ENCODE measurements at places on chromosomes 1 and 21.

DNA sequence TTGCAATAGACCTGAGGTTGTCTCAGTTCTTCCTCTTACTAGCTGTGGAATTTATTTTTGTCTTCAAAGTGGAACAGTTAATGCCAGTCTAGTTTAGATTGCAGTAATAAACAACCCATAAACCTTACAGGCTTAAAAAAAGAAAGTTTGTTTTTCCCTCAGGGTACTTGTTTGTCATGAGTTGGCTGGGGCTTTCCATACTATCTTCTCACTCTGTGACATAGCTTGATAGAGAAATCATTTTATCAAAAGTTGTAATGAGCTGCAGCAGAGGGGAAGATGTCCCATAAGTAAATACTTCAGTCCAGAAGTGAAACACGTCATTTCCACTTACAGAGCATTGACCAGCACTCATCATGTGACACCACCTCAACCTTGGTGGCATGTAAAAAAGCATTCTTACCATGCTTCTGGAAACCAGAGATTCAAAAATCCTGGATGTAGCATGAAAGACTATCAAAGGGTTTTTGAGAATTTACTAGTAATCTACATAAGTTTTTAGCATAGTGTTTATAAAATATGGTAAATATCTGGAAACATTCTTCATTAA, 62.8 kb upstream of the COL11A1 start:
- no peak for DNase-seq

DNA sequence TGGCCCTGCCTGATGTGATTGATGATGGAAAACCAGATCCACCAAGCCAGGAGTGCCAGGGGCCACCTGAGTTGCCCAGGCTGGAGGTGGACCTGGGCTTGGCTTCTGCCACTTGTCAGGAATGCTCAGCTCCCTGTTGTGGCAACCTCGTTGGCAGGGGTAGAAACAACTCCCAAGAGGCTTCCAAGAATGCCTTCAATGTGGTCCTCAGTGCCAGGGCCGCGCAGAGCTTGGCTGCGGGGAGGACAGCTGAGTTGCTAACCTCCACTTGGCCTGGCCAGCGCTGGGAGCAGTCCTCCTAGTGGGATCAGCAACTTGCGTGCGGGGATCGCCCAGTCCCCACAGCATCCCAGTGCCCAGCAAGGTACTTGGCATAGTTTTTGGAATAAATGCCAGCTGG, 9.0 kb downstream of the MYOM3 start:
- no peak for DNase-seq

DNA sequence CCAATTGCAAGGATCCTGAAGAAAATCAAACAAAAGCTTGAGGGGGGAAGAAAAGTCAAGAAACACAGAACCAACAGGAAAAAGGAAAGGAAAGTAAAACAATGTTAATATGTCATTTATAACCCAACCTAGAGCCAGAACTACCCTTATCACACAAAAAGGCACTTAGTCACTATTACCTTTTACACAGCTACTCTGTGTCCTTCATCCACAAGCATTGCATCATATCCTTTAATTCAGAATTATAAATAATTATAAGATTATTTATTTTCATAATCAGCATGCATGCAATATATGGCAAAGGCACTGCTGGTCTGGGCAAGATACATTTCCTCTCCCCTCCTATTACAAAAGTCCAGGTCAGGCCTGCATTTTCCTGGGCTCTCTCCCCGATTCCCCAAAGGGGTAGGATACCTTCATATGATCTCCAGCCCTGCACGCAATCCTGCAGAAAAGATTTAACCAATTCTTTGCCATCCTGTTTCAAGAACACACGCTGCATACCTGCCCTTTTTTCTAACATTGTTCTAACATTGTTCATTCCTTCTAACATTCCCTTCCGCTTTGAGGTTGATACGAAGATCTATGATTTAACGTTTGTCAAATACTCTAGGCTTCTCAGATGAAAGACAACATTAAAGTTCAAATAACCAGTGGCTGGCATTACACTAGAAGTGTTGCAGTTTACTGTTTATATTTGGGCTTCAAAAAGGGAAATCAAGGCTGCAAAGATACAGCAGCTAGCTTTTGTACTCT, 4.3 kb downstream of the PTPN14 start:
- no peak for DNase-seq

DNA sequence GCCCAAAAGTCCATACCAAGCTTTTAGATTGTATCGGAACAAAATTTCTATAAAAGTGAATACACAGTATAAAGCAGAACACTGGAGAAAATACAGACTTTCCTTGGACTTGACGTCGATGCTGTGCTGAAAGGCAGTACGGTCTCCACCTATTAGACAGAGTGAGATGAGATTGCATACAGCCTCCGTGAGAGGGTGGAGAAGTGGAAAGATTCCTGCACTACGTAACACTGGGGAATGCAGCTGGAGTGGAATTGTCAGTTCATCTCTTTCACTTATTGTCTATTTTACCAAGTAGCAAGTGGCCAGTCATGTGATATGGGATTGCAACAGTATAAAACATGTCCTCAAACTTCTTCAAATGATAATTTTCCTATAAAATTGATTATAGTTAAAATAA, 209.5 kb downstream of the ZP4 start:
- no peak for DNase-seq

DNA sequence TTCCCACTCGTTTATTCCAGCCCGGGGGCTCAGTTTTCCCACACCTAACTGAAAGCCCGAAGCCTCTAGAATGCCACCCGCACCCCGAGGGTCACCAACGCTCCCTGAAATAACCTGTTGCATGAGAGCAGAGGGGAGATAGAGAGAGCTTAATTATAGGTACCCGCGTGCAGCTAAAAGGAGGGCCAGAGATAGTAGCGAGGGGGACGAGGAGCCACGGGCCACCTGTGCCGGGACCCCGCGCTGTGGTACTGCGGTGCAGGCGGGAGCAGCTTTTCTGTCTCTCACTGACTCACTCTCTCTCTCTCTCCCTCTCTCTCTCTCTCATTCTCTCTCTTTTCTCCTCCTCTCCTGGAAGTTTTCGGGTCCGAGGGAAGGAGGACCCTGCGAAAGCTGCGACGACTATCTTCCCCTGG, 716 bp downstream of the OLIG2 start:
- no peak for DNase-seq

GRCh38 chr1:93253516-93253915, 73.0 kb downstream of the CCDC18 start:
- no peak for DNase-seq

DNA sequence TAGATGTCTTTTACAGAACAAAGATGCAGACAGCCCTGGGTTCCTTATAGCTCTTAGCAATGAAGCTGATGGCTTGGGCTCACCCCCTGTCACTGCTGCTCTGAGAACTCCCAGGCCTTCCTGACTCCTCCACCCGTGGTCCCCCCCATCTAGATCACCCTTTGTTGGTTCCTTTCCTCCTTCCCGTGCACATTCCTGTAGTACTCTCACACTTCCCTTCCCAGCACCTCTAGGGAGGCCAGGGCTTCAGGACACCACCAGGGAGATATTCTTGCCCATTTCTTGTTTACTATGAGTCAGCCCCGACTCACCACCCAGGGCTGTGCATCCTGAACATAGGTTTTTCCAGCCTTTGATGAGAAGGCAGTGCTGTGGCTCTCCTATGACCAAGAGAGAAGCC, 14.4 kb upstream of the NOS1AP start:
- no peak for DNase-seq

DNA sequence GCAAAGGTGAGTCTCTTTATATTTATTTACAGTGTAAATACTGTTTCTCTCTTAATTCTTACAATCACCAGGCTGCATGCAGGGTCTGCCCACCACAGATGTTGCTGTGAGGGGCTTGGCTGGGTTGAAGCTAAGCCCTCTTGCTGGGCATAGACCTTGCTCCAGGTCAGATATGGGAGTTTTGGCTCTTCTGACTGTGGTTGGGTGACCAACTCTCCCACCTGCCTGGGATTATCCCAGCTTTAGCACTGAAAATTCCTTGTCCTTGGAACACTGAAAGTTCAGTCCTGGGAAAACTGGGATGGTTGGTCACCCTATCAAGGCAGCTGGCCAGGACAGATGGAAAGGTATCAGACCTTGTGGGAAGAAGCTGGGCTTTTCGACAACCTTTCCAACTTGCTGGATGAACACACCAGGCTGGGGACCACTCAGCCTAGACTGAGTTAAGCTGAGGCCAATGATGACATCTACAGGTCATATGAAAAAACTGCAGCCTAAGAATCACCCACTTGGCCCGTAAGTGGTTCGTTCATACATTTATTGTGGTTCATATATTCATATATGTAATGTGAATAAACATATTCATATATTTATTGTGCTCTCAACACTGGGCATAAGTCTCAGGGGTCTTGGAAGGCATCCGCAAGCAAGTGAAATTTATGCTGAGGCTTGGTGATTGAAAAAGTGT, 26.6 kb upstream of the HPDL start:
- DNase-seq = no peak

GRCh38 chr1:203860396-203861025, 888 bp upstream of the SNRPE start:
- no peak for DNase-seq

Data from cortex of kidney (tissue), 1 donor.